HFFc6 (cell line): ENCODE measurements at places on chromosomes 2 and 18.

GRCh38 chr2:125564471-125564870 lies 1091.5 kb upstream of the GYPC start:
- no peak for DNase-seq

DNA sequence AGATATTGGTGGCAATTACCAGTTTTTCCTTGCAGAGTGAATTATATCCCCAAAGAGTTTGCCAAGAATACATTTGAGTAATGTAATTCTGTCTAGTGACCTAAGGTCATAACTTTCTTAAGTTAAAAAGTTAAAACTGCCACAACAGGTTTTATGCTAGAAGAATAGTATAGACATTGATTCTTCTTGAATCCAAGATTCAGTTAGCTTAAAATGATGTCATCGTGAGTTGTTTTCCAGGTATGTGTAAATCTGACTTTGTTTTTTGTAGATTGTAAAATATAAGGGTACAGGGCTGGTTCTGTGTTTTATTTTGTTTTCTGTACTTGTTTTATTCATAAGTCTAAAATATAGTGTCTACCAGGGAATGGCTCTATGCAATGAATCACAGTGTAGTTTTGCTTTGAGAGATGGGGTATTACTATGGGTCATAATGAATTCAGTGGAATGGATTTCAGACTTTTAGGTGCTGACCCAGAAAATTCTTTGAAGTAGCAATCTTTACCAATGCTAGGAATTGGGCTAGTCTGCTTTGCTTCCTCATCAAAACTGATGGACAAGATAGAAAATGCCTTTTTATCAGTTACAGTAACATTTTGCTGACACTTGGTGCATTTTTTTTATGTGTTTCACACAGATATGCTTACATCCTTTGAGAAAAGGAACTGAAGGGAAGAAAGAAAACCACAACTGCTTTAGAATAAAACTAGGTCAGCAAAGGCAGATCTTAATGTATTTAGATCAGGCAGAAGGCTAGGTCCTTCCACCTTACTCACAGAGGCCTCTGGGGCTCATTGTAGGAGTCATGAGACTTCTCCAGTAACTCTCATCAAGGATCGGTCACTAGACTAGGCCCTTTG lies 20.8 kb upstream of the MGAT5 start:
- peak; percentile 53 for DNase-seq

- no peak for DNase-seq
Measured at GRCh38 chr2:34901739-34902138, 1302.6 kb upstream of the FAM98A start.

DNA sequence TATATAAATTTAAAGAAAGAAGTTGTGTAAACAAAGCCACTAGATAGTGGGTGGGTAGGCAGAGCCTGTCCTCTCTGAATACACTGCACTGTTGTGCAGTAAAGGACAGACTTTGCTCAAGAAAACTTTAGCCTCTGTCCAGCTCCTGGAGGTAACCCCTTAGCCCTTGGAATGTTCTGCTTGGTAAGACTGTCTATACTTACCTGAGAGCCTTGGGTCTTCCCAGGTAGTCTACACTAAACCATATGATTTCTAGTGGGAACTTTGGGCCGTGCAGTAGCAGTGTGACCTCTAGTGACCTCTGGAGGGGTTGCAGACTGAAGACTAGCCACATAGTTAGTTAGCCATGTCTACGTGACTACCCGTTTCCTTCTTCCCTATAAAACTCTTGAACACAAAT lies 678.3 kb upstream of the NRXN1 start:
- DNase-seq, result no peak

GRCh38 chr2:146437712-146438111 lies 1407.1 kb upstream of the ACVR2A start:
- DNase-seq, result no peak

DNA sequence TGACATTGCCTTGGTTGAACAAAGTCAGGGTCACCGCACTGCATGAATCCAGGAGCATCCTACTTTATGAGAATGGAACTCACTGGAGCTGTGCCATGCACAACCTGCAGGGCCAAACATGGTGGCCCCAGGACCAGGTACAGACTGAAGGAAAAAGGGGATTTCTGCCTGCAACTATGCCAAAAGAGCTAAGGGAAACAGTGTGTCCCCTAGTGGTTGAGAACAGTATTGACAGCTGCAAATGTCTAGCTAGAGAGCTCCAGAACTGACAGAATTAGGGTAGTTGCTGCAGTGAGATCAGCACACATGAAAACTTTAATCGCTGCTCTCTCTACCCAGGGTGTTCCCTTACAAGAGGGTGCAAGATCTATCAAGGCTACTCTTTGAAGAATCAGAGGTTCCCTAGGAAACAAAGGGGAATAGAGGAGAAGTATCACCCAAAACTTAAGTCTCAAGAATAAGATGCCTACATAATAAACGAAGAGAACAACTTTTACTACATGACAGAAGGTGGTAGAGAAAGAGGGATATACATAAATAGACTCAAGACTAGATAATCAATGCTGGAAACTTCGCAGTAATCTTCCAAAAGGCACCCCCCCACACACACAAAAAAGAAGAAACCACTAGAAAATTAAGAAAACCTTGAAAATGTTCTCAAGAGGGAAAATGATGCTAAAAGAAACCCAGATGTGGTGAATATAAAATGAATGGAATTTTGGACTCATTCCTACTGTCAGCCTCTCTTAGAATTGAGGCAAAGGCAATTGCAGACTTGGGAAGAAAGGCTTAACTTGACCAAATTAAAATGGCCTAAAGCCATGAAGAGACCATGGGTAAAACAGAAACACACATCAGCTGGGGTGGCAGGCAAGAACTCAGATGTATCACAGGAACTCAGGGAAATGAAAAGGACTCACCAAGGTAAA lies 43.6 kb upstream of the IHH start:
- DNase-seq, result peak; percentile 35

DNA sequence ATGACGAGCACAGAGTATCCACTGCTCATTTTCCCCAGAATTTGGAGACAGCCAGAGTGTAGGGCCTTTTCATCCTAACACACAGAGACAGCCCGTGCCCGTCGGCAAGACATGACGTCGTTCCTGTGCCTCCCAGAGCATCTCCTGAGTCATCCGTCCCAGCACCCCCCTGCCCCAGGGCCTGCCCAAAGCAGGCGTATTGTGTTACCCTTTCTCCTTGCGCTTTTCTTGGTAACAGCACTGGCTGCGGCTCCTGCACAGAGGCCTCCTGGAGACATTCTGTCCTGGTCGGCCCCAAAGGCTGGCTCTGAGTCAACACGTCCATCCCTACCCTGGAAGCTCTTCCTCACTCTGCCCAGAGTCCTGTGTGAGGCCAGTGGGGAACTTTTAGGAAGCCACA lies 217.1 kb downstream of the KLHL29 start:
- DNase-seq, result peak; percentile 93

DNA sequence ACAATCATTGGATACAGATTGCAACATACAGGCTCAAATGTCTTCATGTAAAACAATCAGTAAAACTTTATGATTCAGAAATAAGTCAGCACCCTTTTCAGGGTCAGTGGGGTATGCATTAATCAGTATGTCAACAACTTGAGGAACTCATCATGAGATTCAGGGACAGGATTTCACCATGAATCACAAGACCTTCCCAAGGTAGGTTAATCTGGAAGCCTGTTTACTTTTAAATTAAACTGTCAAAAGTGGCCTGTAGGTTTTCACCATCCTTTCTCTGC lies 104.8 kb downstream of the SP100 start:
- DNase-seq, result peak; percentile 33

DNA sequence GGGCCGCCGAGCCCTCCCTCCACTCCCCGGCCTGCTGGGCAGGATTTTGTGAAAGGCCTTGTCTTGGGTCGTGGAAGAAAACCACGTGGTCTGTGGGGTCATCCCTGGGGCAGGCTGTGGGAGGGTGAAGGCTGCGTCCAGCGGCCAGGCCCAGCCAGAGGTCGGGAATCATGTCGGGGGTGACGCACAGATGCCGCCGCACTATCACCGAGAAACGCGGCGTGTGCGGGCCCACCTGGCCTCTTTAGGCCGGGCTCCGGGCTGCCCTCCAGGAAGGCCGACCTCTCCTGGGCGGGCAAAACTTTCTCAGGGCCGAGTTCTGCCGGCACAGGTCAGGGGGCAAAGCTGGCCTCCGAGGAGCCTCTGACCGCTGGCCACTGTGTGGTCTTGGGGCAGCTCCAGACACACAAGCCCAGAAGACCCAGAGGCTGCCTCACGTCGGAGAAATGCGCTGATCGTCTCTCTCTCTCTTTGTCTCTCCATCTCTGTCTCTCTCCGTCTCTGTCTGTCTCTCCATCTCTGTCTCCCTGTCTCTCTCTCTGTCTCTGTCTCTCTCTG lies 28.4 kb downstream of the NFATC1 start:
- no peak for DNase-seq

DNA sequence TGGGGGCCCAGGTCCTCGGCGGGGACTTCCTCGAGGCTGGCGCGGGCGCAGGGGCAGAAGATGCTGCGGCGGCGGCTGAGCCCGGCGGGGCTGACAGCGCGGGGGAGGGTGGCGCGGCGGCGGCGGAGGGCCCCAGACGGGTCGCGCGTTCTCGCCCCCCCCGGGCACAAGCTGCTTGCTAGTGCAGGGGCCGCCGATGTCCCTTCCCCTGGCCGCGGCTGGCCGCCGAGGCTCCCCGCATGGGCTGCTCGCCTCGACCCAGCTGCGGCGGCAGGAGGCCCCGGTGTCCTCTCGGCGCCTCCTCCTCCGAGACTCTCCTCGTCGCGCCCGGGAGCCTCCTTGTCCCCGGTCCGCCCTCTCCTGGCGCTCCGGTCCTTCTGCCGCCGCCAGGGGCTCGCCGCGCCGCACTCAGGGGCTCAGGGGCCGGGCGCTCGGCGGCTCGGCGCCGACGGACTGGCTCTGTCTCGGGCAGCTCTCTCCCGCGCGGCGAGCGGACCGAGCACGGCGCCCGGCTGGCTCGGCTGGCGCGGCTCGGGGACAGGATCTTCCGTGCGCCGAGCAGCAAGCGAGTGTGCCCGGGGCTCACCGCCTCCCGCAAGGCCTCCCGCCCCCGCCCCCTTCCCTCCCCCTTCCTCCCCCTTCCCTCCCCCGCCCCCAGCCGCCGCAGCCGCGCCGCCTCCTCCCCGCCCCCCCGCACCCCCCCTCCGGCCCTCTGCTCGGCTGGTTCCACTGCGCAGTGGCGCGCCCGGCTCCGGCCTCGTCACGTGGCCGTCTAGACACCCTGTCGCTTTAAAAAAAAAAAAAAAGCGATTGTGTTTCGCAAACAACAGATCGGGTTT lies 902 bp upstream of the SMAD7 start:
- peak; percentile 76 for DNase-seq
